Osteocyte (in vitro differentiated cells): ENCODE measurements at places on chromosomes 12 and 14. TPM values are rescaled to one million over a fixed set of nuclear protein-coding genes. Genes with fewer than 3 reads are reported as not detected.

DNA sequence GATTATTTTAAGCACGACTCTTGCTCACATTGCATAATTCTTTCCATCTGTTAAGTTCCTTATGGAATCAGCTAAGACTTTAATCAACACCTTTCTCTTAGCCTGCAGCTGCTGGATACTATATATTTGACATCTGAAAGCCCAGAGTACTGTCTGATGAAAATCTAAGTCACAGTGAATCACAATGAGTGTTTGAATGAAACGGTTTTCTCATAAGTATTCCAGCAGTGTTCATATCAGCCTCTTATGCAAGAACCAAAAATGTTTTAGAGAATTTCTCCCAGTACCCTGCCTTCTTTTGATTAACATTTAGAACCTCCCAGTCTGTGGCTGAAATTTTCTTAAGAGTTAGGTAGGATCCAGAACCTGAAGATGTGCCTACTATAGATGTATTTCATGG lies 55.6 kb downstream of the FRMD6 start:
- H3K4me3 ChIP-seq = no peak overlapping the region
- H3K4me1 ChIP-seq = peaks cover 14% of the 10 kb centered on the region
- peaks cover 43% of the 10 kb centered on the region for H3K36me3 ChIP-seq
- DNase-seq = no peak

DNA sequence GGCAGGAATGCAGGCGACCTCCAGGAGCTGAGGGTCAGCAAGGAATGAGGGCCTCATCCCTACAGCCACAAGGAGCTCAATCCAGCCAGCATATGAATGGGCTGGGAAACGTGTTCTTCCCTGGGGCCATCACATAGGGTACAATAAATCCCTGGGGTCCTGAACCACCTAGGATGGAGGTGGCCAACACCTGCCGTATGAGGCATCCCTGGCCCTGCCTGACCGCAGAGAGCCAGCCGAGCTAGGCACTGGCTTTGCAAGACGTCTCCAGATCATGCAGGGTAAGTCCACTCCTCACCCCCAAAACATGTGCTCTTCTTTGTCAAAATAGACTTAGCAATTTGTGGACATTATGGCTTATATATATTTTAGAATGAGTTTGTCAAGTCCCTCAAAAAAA lies 303.7 kb upstream of the DIO3 start:
- H3K4me3 ChIP-seq = no peak overlapping the region
- DNase-seq = peak; percentile 75
- no peak overlapping the region for H3K27ac ChIP-seq
- H3K4me1 ChIP-seq = no peaks in the 10 kb centered on the region
- peaks cover 19% of the 10 kb centered on the region for H3K27me3 ChIP-seq

DNA sequence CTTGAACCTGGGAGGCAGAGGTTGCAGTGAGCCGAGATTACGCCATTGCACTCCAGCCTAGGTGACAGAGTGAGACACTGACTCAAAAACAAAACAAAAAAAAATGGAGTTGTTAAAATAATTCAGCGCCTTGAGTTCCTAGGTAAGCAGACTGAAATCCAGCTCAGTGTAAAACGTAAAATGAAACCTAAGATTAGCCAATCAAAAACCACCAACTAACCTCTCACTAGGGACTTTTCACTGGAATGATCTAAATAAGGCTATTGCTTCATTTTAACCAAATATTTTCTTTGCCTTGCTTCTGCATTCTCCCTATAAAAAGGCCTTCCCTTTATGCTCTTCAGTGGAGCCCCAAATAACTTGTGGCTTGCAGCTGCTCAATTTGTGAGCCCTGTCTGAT lies 91.6 kb upstream of the HIF1A start:
- H3K4me1 ChIP-seq = peaks cover 57% of the 10 kb centered on the region
- no peak overlapping the region for H3K4me3 ChIP-seq
- no peaks in the 10 kb centered on the region for H3K36me3 ChIP-seq
- H3K27ac ChIP-seq = no peak overlapping the region
- no peak for DNase-seq

- no peak for DNase-seq
- no peak overlapping the region for H3K27ac ChIP-seq
- H3K27me3 ChIP-seq = no peaks in the 10 kb centered on the region
- no peak overlapping the region for H3K4me3 ChIP-seq
- H3K4me1 ChIP-seq = no peaks in the 10 kb centered on the region
- H3K36me3 ChIP-seq = no peaks in the 10 kb centered on the region
Measured at GRCh38 chr14:61347826-61348443, 26.6 kb downstream of the PRKCH start.

DNA sequence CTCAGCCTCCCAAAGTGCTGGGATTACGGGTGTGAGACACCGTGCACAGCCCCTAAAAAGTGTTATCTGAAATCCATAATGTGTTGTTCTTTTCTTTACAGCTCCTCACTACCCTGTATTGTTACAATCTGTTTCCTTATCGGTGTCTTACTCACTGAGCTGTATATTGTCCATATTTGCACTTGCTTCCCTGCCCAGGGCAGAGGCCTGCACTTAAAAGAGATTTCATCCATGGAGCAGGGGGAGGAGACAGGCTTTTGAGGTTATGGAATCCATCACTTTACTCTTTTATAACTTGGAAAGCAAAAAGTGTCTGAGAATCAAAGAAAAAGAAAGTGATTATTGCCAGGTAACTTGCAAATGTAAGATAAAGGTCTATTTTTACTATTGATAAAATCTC lies 251.0 kb downstream of the DIO2 start:
- no peak for DNase-seq
- H3K27me3 ChIP-seq = peaks cover 28% of the 10 kb centered on the region
- H3K4me1 ChIP-seq = no peaks in the 10 kb centered on the region
- H3K4me3 ChIP-seq = no peak overlapping the region
- H3K36me3 ChIP-seq = peaks cover 9% of the 10 kb centered on the region

- no peak overlapping the region for H3K4me3 ChIP-seq
- H3K27me3 ChIP-seq = no peaks in the 10 kb centered on the region
- H3K27ac ChIP-seq = peak overlapping the region; percentile 87
- no peak for DNase-seq
Measured at GRCh38 chr12:11762723-11763326, 113.4 kb downstream of the ETV6 start.

DNA sequence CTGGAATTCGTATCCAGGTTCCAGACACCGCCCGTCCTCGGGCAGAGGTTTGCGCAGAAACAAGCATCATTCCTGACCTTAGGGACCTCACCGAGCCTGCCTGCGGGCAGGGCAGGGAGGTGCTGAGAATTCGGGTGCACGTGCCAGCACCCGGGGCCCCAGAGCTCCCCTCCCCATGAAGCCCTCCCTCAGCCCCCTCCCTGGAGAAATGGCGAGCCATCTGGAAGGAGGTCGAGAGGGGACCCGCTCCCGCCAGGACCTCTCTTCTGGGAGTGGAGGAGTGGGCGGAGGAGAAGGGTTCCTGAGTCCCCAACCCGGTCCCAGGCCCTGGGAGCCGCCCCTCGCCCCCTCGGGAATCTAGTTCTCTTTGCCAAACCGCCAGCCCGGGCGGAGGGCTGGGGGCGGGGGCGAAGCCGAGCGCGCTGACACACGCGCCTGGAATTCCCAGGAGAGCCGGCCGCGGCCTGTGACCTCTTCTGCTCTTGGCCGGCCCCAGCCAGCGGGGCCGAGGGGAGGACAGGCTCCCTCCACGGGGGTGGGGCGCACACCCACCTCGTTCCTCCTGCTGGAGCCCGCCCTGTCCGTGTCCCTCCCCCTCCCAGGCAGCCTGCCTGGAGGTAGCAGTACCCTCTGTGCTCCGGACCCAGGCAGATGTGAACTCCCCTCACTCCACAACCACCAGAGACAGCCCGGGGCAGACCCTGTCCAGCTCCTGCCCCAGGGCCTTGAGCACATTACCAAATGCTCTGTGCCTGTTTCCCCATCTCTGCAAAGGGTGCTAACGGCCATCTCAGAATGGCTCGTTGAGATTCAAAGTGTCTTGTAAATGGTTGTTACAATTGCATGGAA lies 23.0 kb upstream of the GPR132 start:
- H3K4me1 ChIP-seq = peaks cover 48% of the 10 kb centered on the region
- H3K27ac ChIP-seq = peak overlapping the region; percentile 78
- no peaks in the 10 kb centered on the region for H3K27me3 ChIP-seq
- no peaks in the 10 kb centered on the region for H3K36me3 ChIP-seq
- H3K4me3 ChIP-seq = peak overlapping the region; percentile 65
- DNase-seq = peak; percentile 89

- H3K27me3 ChIP-seq = no peaks in the 10 kb centered on the region
Measured at GRCh38 chr12:120887253-120888043, 16.7 kb downstream of the SPPL3 start.

GRCh38 chr14:20934148-20934762 lies 21.0 kb upstream of the RNASE2 start:
- no peak overlapping the region for H3K27ac ChIP-seq
- H3K27me3 ChIP-seq = peaks cover 16% of the 10 kb centered on the region
- no peak overlapping the region for H3K4me3 ChIP-seq
- H3K36me3 ChIP-seq = no peaks in the 10 kb centered on the region
- no peak for DNase-seq

DNA sequence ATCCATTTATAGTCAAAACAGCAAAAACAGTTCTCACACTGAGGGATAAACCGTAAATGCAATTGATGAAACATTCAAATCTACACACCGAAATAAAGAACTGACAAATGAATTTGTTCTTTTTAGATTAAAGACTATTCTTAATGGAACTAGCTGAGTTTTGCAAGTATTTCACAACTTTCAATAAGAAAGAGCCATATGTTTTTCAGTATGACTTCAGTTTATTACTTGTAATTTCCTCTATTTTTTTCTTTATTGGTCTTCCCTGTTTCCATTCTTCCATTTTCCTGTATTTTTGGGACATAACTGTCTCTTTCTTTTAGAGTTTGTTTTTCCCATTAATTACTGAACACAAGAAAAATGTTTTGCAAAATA lies 4.3 kb downstream of the BCAT1 start:
- peak overlapping the region; percentile 95 for H3K27ac ChIP-seq
- no peak overlapping the region for H3K4me3 ChIP-seq
- peaks cover 56% of the 10 kb centered on the region for H3K4me1 ChIP-seq
- peaks cover 22% of the 10 kb centered on the region for H3K36me3 ChIP-seq
- no peak for DNase-seq
- no peaks in the 10 kb centered on the region for H3K27me3 ChIP-seq

DNA sequence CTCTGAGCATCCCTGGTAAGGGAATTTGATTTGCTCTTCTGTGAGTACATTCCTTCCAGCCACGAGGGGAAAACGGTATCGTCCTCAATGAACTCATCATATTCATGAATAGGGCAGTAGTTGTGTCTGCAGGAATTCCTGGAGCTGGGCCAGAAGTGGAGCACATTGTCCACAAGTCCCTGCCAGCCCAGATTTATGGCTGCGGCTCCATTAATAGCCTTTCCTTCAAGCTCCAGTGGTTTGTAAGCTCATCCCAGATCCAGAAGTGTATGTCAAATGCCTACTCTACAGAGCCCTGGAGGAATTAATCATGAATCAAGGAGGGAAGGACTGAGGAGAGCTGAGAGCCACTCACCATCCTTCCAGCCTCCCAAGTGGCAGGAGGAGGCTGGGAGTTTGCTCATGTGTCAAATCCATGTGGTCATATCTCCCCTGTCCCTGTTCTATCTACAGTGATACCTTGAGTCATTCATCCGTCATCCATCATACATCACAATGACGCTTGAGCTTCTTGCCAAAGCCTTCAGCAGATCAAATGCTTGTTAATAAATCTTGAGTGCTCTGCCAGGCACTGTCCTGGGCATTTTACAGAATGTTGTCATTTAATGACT lies 65.5 kb downstream of the SVOP start:
- no peak for DNase-seq
- H3K4me1 ChIP-seq = no peaks in the 10 kb centered on the region
- peaks cover 8% of the 10 kb centered on the region for H3K27me3 ChIP-seq
- H3K36me3 ChIP-seq = no peaks in the 10 kb centered on the region
- H3K4me3 ChIP-seq = no peak overlapping the region

GRCh38 chr14:54220704-54221431 lies 175.9 kb upstream of the CDKN3 start:
- no peaks in the 10 kb centered on the region for H3K36me3 ChIP-seq
- peaks cover 18% of the 10 kb centered on the region for H3K4me1 ChIP-seq
- H3K27ac ChIP-seq = no peak overlapping the region
- H3K27me3 ChIP-seq = peaks cover 44% of the 10 kb centered on the region
- peak overlapping the region; percentile 71 for H3K4me3 ChIP-seq

- no peak for DNase-seq
- H3K4me3 ChIP-seq = no peak overlapping the region
- H3K27ac ChIP-seq = no peak overlapping the region
- H3K4me1 ChIP-seq = peaks cover 2% of the 10 kb centered on the region
- H3K27me3 ChIP-seq = no peaks in the 10 kb centered on the region
- peaks cover 37% of the 10 kb centered on the region for H3K36me3 ChIP-seq
Measured at GRCh38 chr12:12474471-12474928, 88.2 kb downstream of the DUSP16 start.

GRCh38 chr12:29691161-29691854 lies 92.4 kb downstream of the TMTC1 start:
- no peak for DNase-seq
- H3K4me1 ChIP-seq = no peaks in the 10 kb centered on the region
- no peak overlapping the region for H3K27ac ChIP-seq
- no peak overlapping the region for H3K4me3 ChIP-seq

DNA sequence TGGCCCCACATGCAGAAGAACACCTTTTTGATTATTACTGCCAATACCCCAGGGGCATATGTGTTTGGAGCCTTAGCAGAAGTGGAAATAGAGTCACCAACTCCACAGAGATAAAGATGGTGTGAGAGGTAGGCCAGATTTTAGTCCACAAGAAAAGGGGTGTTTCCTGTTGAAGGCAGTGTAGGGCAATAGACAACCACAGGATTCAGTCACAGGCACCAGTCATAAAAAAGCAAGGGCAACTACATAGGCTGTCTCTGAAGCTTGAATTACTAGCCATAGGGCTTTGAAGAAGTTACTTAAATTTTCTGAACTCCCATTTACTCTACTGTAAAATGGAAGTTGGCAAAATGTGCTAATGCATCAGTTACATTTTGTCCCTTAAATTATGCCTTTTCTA lies 18.9 kb downstream of the ERP27 start:
- peaks cover 19% of the 10 kb centered on the region for H3K4me1 ChIP-seq
- DNase-seq = no peak
- H3K27me3 ChIP-seq = no peaks in the 10 kb centered on the region
- no peak overlapping the region for H3K27ac ChIP-seq

DNA sequence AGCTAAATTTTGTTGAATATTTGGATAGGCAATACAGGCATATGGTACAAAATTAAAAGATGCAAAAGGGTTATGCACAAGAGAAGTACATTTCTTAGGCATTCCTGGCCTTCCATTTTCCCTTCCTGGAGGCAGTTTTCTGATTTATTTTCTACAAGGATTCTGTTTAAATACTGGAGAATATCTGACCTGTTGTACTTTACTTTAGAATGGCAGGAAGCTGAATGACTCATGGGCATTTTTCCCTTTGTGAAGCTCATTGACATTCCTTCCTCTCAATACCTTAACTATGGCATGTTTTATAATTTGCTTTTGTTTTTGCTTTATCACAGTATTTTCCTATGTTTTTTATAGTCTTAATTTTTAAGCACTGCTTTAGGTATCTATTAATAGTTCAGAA lies 62.7 kb downstream of the RCOR1 start:
- peaks cover 49% of the 10 kb centered on the region for H3K4me1 ChIP-seq
- no peak overlapping the region for H3K4me3 ChIP-seq
- no peaks in the 10 kb centered on the region for H3K36me3 ChIP-seq
- H3K27me3 ChIP-seq = no peaks in the 10 kb centered on the region
- DNase-seq = no peak
- H3K27ac ChIP-seq = peak overlapping the region; percentile 81

GRCh38 chr12:78473136-78473535 lies 391.4 kb upstream of the SYT1 start:
- peaks cover 20% of the 10 kb centered on the region for H3K27me3 ChIP-seq
- H3K4me3 ChIP-seq = no peak overlapping the region
- no peak for DNase-seq
- H3K27ac ChIP-seq = no peak overlapping the region
- H3K4me1 ChIP-seq = no peaks in the 10 kb centered on the region

The LRCOL1 gene
- total RNA-seq = not detected in 2 replicates

The KRT6C gene
- not detected in 2 replicates for total RNA-seq

The NUAK1 gene
- 20.2 and 21.1 TPM in 2 replicates for total RNA-seq

The FOXM1 gene
- total RNA-seq = 14.9 and 17.4 TPM in 2 replicates

The TSHR gene
- total RNA-seq = not detected in 2 replicates

The RAPGEF3 gene
- 1.2 and 1.9 TPM in 2 replicates for total RNA-seq
